ENCODE measurements at places on chromosomes 4 and X. TPM values are rescaled to one million over a fixed set of nuclear protein-coding genes. Genes with fewer than 3 reads are reported as not detected.

GRCh38 chr4:114807357-114807756, 208.8 kb downstream of the UGT8 start:
- H3K4me3 ChIP-seq, result no peak overlapping the region
- no peak overlapping the region for H3K27ac ChIP-seq
- DNase-seq, result no peak
- no peaks in the 10 kb centered on the region for H3K27me3 ChIP-seq

MSX1 gene
- polyA plus RNA-seq, result 0.27 TPM

CXCL3 gene
- not detected for polyA plus RNA-seq

DNA sequence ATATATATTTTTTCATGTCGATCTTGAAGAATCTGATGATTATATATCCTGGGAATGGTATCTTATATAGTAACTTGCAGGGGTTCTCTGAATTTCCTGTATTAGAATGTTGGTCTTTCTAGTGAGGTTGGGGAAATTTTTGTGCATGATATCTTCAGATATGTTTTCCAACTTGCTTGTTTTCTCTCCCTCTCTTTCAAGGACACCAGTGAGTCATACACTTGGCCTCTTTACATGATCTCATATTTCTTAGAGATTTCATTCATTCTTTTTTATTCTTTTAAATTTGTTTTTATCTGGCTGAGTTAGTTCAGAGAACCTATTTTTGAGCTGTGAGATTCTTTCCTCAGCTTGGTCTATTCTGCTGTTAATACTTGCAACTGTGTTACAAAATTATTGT, 27.2 kb upstream of the C4orf17 start:
- H3K4me1 ChIP-seq, result no peaks in the 10 kb centered on the region

DNA sequence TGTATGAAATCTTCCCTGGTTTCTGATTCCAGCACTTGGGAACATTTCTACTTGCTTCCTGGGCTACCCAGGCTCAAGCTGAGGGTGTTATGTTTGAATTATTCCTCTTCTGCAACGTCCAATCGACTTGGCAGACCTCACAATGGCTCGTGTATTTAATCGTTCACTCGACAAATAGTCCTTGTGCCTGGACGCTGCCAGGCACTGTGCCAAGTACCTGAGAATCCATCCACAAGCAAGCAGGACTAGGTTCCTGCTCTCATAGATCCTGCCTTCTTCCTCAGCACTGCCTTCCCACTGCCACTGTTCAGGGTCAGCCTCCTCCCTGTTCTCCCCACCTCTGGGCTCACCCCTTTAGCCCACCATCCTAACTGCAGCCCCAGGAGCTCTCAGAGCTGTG, 113.3 kb downstream of the EFNB1 start:
- H3K27ac ChIP-seq, result no peak overlapping the region
- no peak for DNase-seq
- no peak overlapping the region for H3K4me3 ChIP-seq
- H3K36me3 ChIP-seq, result no peaks in the 10 kb centered on the region
- H3K4me1 ChIP-seq, result no peaks in the 10 kb centered on the region
- no peaks in the 10 kb centered on the region for H3K27me3 ChIP-seq

KIAA1210 gene
- not detected for polyA plus RNA-seq

- no peak overlapping the region for H3K27ac ChIP-seq
- no peaks in the 10 kb centered on the region for H3K36me3 ChIP-seq
- no peaks in the 10 kb centered on the region for H3K4me1 ChIP-seq
- no peaks in the 10 kb centered on the region for H3K27me3 ChIP-seq
- no peak overlapping the region for H3K4me3 ChIP-seq
Measured at GRCh38 chr4:52059372-52059771, 8.3 kb downstream of the SPATA18 start.

DNA sequence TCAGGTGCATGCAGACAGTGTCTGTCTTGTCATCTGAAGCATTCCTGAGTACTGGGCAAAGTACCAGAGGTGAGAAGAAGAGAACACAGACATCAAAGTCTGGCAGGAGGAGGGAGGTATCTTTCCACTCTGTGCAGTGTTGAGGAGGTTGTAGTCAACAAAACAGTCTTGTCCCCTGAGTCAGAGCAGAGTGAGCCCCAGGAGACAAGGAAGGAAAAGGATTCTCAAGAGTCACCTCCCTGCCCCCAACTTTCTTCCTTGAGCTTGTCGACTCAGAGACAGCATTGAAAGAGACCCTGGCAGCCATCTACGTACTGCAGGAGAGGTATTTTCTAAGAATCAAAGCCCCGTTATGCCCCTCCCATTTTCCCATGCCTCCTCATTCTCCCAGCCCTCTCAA, 4.4 kb upstream of the SRPX start:
- H3K4me1 ChIP-seq, result no peaks in the 10 kb centered on the region
- H3K27ac ChIP-seq, result no peak overlapping the region
- peaks cover 4% of the 10 kb centered on the region for H3K27me3 ChIP-seq
- H3K36me3 ChIP-seq, result no peaks in the 10 kb centered on the region
- DNase-seq, result no peak

GRCh38 chrX:22533898-22534297, 261.2 kb downstream of the CBLL2 start:
- no peaks in the 10 kb centered on the region for H3K36me3 ChIP-seq
- H3K4me3 ChIP-seq, result no peak overlapping the region
- no peak for DNase-seq
- no peaks in the 10 kb centered on the region for H3K27me3 ChIP-seq
- H3K4me1 ChIP-seq, result no peaks in the 10 kb centered on the region

GRCh38 chr4:21625447-21625846, 323.1 kb downstream of the KCNIP4 start:
- H3K27ac ChIP-seq, result no peak overlapping the region
- H3K27me3 ChIP-seq, result no peaks in the 10 kb centered on the region
- H3K4me1 ChIP-seq, result no peaks in the 10 kb centered on the region
- no peaks in the 10 kb centered on the region for H3K36me3 ChIP-seq
- no peak overlapping the region for H3K4me3 ChIP-seq

PAGE2B gene
- polyA plus RNA-seq, result not detected

Data from GM12878 (cell line).